HS-27A (cell line): ENCODE measurements at places on chromosomes 13 and 19.

DNA sequence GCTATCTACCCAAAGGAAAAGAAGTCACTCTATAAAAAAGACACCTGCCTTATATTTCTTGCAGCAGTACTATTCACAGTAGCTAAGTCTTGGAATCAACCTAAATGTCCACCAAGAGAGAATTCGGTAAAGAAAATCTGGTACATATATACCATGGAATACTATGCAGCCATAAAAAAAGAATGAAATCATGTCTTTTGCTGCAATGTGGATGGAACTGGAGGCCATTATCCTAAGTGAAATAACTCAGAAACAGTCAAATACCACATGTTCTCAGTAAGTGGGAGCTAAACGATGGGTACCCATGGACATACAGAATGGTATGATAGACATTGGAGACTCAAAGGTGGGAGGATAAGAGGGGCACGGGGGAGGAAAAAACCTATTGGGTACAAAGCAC lies 82.5 kb upstream of the KCTD15 start:
- no peak for DNase-seq

GRCh38 chr19:11482384-11483050 lies 1.7 kb upstream of the ELAVL3 start:
- peak; percentile 47 for DNase-seq

DNA sequence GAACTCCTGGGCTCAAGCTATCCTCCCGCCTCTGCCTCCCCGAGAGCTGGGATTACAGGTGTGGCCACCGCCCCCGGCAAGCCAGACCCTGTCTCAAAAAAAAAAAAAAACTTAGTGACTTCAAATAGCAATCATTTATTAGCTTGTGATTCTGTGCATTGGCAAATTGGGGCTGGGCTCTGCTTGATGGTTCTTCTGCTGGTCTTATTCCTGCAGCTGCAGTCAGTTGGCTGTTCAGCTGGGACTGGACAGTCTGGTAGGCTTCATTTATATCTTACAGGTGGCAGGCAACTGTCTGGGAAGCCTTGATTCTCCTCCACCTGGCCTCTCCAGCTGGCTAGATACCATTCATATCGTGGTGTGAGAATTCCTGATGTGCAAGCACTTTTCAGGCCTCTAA lies 7.4 kb downstream of the DHDH start:
- DNase-seq = no peak

GRCh38 chr19:46470376-46470775 lies 987 bp downstream of the PNMA8A start:
- no peak for DNase-seq

- DNase-seq = no peak
These were observed 1.2 kb downstream of the ZNF233 start for GRCh38 chr19:44260695-44261446.

GRCh38 chr13:32264407-32264806 lies 50.8 kb downstream of the ZAR1L start:
- DNase-seq = no peak

DNA sequence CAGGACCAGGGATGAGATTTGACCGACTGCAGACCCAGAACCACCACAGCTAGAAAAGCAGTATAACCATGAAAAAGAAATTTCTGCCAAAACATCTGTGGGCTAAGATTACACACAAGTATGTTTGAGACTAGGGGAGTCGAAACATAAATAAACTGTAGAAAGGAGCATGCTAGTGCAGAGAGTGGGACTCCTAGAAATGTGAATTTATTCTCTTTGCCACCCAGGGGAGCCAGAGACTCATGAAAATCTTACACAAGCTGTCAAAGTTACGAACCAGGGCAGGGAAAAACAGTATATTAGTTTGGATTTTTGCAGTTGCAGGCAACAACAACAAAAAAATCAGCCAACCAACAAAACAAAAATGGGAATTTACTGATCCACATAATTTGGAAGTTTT lies 12.3 kb upstream of the HSPH1 start:
- no peak for DNase-seq

- DNase-seq = no peak
These were observed 48.4 kb upstream of the ZNRF4 start for GRCh38 chr19:5406816-5407215.

DNA sequence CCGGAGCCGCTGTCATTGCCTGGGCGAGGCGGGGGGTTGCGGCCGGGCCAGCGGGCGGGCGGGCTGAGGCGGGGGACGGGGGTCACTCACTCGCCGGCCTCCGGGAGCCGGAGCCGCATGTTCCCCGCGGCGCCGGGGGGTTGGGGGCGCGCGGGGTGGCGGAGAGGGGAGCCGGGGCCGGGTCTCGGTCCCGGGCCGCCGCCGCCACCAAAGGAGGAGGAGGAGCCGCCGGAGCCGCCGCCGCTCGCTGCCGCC lies 149 bp downstream of the MED26 start:
- no peak for DNase-seq
